ENCODE measurements at places on chromosomes 7 and 10.

DNA sequence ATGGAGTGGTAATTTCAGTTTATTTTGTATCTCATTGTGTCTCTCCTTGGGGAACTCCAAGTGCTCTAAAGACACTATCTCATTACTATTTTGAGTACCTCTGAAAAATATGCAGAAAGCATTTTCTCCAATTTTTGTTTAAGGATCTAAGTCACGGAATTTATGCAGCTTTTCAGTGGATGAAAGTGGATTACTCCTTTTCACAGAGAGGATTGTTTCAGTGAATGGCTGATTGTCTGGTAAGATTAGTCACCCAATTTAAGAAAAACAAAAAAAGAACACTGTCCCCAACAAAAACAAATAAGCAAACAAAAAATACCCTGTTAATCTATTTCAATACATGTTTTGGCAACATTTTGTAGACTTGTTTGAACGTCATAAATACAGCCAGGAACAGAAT lies 338.3 kb upstream of the TEX47 start:
- no peak for DNase-seq

DNA sequence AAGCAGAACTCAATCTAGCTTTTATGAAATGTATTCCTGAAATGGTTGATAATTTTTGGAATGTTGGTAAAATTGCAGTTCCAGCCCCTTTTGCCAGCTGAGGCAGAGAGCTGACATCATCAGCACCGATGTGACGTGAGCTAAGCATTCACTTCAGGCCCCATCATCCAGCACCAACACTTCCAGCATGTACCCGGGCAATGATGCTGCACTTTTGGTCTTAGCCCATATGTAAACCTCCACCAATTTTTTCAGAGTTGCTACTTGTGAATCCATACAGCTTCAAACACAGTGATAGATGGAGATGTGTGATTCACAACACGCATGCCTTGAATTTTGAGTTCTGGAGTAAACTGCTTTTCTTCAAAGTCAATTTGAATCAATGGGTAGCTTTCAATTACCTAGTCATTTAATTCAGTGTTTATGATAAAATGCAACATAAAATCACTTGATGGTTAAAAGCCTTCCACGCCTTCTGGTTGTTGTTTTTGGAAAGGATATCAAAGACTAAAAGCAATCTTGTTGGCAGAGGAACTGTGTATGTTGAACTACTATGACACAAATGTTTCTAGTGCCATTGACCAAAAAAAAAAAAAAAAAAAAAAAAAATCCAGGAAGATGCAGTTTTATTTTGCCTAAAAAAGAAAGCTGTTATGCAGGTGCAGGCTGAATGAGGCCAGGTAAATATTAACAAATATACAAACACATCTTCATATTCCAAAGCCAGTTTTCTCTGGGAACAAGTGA lies 73.9 kb downstream of the NRP1 start:
- no peak for DNase-seq

DNA sequence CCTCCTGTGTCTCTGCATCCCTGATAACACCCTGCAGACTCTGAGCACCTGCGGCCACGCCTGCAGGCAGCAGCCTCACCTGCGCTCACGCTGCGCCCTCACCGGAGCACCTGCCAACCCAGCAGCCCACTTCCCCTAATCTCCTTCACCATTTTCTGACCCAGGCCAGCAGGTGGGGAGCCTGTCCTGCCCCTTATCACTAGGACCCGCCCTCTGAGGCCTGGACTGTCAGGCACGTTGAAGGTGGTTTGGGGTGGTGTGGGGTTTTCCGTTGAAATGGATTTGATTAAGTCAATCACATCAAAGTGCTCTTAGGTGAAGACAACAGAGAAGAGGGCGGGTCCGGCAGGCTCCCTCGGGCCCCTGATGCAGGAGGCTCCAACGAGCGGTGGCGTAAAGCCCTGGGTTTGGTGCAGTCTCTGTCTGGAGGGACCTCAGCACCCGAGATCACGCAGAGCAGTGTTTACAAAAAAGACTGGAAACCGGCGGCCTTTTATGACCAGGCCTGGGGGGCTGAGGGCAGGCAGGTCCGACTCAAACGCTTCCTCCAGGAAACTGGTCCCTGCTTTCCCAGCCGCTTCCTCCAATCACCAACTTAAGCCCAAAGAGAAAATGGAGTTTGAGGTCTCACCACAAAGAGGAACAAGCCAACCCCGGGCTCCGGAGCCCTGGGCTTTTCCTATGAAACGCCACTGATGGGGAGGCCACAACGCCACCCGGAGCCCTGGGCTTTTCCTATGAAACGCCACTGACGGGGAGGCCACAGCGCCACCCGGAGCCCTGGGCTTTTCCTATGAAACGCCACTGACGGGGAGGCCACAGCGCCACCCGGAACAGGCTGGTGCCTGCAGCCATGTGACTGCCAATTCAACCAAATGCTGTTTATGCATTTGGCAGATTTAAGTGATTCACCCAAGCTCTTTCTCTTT lies 45.5 kb downstream of the DPYSL4 start:
- no peak for DNase-seq

DNA sequence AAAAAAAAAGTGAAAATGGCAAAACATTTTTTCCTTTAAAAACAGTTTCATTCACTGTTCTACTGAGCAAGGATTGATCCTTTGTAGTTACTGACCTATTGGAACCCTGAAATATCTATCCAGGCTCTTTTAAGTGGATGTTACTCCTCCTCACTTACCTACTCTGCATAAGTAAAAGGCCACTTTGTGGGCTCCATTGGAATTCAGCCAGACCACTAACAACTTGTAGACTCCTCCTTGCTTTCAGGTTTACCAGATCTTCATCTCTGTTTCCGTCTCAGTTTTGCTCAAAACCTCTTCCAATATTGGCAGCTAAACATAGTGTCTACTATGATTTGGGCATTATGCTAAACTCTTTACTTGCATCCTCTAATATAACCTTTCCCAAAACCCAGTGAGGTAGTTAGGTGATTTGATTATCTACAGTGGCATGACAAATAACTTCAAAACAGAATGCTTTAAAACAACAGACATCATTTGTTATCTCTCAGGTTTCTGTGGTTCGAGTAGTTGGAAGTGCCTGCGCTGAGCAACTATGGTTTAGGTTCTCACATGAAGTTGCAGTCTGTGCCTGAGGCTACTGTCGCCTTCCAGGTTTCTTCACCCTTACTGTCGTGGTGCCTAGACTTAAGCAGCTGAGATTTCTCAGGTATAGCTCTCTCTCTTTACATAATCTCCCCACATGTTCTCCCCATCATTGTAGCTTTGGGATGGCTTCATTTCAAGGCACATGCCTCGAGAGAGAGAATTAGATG lies 698.2 kb downstream of the REEP3 start:
- no peak for DNase-seq

DNA sequence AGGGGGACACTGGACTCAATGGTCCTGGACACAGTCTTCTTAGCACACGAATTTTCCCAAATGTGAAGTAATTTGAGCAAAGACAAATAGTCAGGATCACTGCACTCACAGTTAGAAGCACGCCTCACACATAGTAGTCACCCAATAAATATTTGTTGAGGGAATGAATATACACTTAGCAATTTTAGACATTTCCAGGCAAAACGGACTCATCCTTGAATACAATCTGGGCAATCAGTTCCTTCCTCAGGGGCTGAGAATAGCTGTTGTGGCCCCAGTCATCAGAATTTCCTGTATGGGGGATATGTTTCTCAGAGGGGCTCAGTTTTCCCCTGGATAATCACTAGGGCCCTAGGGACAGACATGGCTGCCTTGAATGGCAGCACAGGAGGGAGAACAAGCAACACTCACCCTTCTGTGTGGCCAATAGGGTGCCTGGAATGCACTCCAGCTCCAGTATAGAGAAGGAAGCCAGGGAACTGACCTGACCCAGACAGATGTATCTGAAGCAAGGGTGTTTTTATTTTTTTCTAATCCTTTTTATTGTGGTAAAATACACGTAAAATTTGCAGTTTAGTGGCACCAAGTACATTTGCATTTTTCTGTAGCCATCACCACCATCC lies 282.7 kb upstream of the ZNF32 start:
- no peak for DNase-seq

- DNase-seq, result no peak
These were observed 57.6 kb downstream of the LRRTM3 start for GRCh38 chr10:66983475-66983818.

GRCh38 chr7:585229-585711 lies 65.6 kb upstream of the PDGFA start:
- DNase-seq, result no peak

- DNase-seq, result no peak
These were observed 157.2 kb upstream of the CELF2 start for GRCh38 chr10:10860455-10860976.

GRCh38 chr10:79948976-79949722 lies at the start of gene SFTPD:
SFTPD (minus strand) TSS chr10:79949105; CDS start chr10:79946659, 2,446 bp downstream.
- DNase-seq, result no peak

DNA sequence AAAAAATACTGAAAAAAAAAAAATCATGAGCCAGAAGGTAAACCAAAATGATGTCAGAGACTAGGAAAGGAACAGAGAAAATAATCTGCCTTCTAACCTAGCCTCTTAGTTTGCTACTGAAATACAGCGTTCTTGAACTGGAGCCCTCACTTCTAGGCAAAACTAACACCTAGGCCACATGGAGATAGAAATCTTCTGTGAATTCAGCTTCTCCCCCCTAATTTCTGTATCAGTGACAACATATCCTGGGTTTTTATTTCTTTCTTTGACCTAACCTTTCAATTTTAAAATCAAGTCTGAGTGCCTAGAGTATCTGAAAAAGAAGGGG lies 100.1 kb upstream of the GLCCI1 start:
- DNase-seq, result no peak

- DNase-seq, result no peak
These were observed 56.2 kb upstream of the NPY start for GRCh38 chr7:24227603-24228359.

DNA sequence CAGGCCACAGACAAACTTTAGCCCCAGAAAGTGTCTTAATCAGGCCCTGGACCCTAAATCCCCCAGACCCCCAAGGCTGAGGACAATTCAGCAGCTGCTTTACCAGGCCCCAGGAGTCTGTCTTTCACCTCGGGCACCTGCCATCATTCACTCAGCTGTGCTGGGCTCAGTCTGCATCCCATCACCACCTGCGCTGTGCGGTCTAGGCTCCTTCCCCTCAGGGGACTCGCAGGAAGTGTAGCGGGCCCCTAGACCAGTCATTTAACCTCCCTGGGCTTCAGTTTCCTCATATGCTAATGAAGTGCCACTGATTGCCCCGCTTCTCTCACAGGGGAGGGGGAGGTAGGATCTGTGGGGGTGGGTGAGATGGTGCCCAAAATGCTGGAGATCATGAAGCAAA lies 76.4 kb upstream of the ZMIZ1 start:
- no peak for DNase-seq

GRCh38 chr7:1900847-1901246 lies 230.8 kb downstream of the ELFN1 start:
- no peak for DNase-seq

Measured in neuronal stem cell (in vitro differentiated cells).